ENCODE measurements at places on chromosomes 16 and 17.
A peak's percentile ranks its signal among the peaks of the same experiment; 100 is the strongest.

DNA sequence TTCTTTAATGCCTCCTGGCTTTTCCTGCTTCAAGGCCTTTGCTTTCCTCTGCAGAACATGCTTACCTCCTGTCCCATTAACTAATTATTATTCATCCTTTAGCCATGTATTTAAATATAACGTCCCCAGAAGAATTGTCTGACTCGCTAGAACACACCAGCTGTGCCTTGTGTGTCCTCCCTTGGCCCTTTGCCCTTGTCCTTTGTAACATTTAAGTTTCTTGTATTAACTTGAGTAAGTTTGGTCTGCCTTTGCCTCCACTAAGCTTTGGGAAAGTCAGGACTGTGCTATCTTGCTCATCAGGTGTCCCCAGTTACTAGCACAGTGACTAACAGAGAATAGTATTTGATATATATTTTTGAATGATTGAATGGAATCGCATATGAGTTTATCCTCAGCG, 29.6 kb upstream of the ABCA9 start:
- H3K4me1 ChIP-seq = no peaks in the 10 kb centered on the region
- H3K27me3 ChIP-seq = no peaks in the 10 kb centered on the region
- no peak overlapping the region for H3K27ac ChIP-seq
- H3K36me3 ChIP-seq = no peaks in the 10 kb centered on the region
- H3K4me3 ChIP-seq = no peak overlapping the region

DNA sequence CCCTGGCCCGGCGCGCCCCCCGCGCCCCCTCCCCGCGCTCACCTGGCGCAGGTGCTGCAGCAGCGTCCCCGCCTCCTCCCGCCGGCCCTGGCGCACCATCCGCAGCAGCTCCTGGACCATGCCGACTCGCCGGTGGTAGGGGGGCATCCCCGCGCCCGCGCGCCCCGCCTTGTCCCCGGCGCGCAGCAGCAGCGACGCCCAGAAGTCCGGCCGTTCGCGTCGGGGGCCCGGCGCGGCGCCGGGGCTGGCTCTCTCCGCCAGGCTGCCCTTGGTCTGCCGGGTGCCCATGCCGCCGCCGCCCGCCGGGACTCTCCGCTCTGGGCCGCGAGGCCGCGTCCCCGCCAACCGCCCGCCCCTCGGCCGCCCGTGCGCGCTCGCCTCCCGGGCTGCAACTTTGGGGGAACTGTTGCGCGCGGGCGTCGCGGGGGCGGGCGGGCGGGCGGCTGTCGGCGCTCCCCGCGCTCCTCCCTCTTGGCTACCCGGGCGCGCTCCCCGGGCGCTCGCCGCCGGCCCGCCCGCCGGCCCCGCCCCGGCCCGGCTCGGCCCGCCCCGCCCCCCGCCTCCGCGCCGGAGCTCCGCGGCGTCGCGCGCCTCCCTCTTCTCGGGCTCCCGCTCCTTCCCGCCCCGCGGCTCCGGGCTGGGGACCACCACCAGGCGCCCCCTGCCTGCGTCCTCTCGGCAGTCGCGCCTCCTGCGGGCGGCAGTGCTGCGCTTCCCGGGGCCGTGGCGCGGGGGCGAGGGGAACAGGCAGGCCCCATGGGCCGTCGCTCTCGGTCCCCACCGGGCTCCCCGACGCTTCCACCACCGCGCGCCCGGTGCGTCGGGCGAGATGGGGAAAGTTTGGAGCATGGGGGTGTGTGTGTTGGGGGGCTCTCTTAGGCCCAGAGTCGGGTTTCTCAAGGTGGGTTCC, at the start of gene LRRC75A:
Gene LRRC75A (minus strand): TSS at position 491 of the 910 bp plus-strand sequence. CDS start 203 bp downstream, at position 288.
- no peaks in the 10 kb centered on the region for H3K36me3 ChIP-seq
- H3K27ac ChIP-seq = peak within 1 kb of the TSS; percentile 35
- H3K4me3 ChIP-seq = peak within 1 kb of the TSS; percentile 50
- DNase-seq = no peak

DNA sequence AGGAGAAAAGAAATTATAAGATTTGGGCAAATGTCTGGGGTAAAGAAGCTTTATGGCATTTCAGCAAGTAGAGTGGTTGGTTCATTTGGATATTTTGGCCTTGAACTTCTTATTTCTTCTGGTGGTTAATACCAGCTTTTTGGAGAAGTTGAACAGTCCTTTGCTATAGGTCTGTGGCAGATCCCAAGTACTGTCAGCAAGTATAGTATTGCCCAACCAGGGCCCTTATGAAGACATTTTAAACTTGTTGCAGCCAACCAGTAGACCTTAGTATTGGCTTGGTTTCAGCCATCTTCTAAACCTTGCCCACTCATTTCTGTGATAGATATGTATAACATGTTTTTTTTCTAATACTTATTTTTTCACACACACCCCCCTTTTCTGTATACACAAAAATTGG, 2.2 kb downstream of the SP2 start:
- peaks cover 7% of the 10 kb centered on the region for H3K36me3 ChIP-seq
- no peak for DNase-seq
- no peaks in the 10 kb centered on the region for H3K27me3 ChIP-seq
- H3K4me3 ChIP-seq = no peak overlapping the region

DNA sequence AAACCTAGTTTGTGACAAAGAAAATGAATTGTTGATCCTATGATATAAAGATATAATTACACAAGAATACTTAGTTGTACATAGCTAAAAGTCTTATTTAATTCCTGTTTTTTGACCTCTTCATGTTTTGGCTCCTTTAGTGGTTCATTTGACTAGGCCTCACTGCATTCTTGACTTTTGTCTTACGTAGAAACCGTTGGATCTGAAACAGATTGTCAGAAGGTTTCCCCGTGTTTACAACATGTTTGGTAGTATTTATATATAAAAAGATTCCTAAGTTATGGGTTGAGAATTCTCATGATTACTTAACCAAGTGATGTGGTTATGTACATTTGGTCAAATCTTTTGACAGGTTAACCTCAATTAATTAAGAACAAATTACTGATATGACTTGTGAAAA, 162.8 kb downstream of the BCAS3 start:
- H3K36me3 ChIP-seq = no peaks in the 10 kb centered on the region
- no peaks in the 10 kb centered on the region for H3K27me3 ChIP-seq
- H3K4me1 ChIP-seq = no peaks in the 10 kb centered on the region
- no peak overlapping the region for H3K27ac ChIP-seq

Measured in HCT116 (cell line).